ENCODE measurements at places on chromosomes 3 and 15. TPM values are rescaled to one million over a fixed set of nuclear protein-coding genes. Genes with fewer than 3 reads are reported as not detected.

DNA sequence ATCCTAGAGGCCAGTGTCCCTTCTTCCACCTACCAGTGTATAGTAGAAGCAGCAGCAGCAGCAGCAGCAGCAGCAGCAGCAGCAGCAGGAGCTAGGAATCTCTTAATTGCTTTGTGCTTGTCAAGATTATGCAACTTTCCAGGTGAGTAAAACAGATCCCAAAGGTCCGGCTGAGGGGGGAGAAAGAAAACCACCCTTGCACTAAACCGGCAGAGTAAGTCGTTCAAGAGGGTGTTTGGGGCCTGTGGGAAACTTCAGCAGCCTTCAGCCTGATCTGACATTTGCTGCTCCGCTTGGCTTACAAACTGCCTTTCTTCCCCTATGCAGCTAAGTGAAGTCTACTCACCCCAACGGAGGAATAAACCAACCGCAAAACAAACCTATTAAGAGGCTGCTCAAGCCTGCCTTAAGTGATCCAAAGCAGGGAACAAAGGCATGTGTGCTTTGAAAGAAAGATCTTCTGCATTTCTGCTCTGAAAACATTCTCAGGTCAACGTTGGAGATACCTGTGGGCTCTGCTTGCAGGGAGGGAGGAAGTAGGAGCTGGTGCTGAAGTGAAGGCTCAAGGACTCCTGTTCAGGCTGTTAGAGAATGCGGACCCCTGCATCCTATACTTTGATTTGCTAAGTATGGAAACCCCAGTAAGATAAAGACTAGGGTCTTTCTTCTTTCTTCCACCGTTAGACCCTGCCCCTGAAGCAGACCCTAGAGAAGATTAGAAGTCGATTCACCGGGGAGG is 35.7 kb upstream of the DLG1 start:
- DNase-seq = no peak
- no peaks in the 10 kb centered on the region for H3K27me3 ChIP-seq
- H3K36me3 ChIP-seq = no peaks in the 10 kb centered on the region
- no peak overlapping the region for H3K4me3 ChIP-seq
- H3K27ac ChIP-seq = no peak overlapping the region

Gene GOLGA8O
- polyA plus RNA-seq = 0.07 TPM

Gene NEK10
- 0.98 TPM for polyA plus RNA-seq

- no peak overlapping the region for H3K27ac ChIP-seq
- no peaks in the 10 kb centered on the region for H3K36me3 ChIP-seq
- no peak overlapping the region for H3K4me3 ChIP-seq
- DNase-seq = no peak
Observed at GRCh38 chr15:45364271-45364670, 14.1 kb downstream of the GATM start.

GRCh38 chr3:30285188-30286006 is 321.0 kb upstream of the TGFBR2 start:
- H3K36me3 ChIP-seq = no peaks in the 10 kb centered on the region
- H3K4me1 ChIP-seq = peaks cover 44% of the 10 kb centered on the region
- H3K27me3 ChIP-seq = no peaks in the 10 kb centered on the region
- H3K27ac ChIP-seq = peak overlapping the region; percentile 56
- no peak for DNase-seq
- no peak overlapping the region for H3K4me3 ChIP-seq

Gene SEMA3F
- 115 TPM for polyA plus RNA-seq

GRCh38 chr3:140597364-140597763 is 80.5 kb upstream of the TRIM42 start:
- no peak overlapping the region for H3K27ac ChIP-seq
- no peaks in the 10 kb centered on the region for H3K27me3 ChIP-seq
- H3K4me3 ChIP-seq = no peak overlapping the region
- DNase-seq = no peak
- no peaks in the 10 kb centered on the region for H3K36me3 ChIP-seq

- peaks cover 4% of the 10 kb centered on the region for H3K36me3 ChIP-seq
- H3K27me3 ChIP-seq = no peaks in the 10 kb centered on the region
- DNase-seq = no peak
- H3K4me3 ChIP-seq = peak overlapping the region; percentile 94
Observed at GRCh38 chr3:52288674-52289073, 1.0 kb downstream of the GLYCTK start.

Gene FOXB1
- polyA plus RNA-seq = not detected

Gene GATA2
- not detected for polyA plus RNA-seq

Data from keratinocyte (primary cell).